ENCODE measurements at places on chromosomes 4 and X.

- DNase-seq = no peak
Measured at GRCh38 chr4:26032142-26032541, 118.1 kb downstream of the SMIM20 start.

DNA sequence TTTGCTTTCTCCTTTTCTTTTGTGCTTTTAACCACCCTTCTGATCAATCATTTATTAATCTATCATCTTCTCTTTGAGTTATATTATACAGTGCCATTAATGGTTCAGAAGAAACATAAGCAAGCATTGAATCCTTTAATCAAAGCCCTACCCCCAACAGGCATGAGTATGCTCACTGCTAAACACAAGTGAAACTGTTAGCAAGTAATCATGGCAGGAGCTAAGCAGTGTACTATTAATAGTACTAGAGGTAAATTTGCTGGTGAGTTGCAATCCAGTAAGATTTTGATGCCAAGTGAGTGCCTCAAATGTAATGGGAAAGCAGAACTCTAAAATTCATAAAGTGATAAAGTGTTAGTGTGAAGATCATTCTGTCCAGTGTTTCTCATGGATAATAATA is 57.2 kb downstream of the FNIP2 start:
- no peak for DNase-seq

DNA sequence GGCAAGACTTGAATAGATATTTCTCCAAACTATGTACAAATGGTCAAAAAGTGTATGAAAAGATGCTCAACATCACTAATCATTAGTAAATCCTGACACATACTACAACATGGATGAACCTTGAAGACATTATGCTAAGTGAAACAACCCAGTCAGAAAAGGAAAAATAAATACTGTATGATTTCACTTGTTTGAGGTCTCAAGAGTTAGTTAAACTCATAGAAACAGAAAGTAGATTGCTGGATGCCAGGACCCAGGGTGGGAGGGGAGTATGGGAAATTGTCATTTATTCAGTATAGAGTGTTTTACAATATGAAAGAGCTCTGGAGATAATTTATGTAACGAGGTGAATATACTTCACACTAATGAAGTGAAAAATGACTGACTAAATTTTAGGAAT is 32.4 kb downstream of the PRMT9 start:
- no peak for DNase-seq

- no peak for DNase-seq
Measured at GRCh38 chr4:6963139-6963611, 53.5 kb downstream of the TBC1D14 start.

DNA sequence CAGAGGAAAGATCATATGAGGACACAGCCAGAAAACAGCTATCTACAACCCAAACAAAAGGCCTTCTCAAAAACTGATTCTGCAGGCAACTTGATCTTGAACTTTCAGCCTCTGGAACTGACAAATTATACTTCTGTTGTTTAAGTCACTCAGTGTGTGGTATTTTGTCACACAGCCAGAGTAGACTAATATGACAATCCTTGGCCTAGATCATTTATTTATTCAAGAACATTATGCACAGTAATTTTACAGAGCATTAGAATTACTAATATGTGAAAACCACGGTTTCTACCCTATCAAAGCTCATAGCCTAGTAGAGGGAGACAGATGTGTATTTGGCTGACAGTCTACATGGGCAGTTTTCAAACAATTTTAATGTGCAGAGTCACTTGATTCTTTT is 167.8 kb upstream of the PCDH18 start:
- no peak for DNase-seq

DNA sequence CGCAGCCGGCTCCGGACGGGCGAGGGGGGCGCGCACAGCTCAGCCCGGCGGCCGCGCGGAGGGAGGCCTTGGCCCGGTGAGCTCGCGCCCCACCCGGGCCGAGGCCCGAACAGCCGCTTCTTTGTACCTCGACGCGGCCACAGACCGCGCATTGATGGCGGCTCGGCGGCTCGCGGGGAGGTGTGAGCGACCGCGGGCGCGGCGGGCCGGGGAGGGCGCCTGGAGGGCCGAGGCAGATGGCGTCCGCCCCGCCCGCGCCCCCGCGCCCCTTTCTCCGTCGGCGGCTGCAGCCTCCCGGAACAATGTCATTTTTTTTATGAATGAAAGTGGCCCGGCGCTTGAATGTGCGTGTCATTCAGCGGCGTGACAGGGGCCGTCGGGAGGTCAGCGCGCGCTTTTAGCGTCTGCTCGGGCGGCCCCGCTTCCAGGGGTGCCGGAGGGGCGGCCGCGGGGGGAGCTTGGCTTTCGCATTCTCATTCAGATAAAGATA is 1.8 kb downstream of the FGFR3 start:
- DNase-seq = peak; percentile 68

DNA sequence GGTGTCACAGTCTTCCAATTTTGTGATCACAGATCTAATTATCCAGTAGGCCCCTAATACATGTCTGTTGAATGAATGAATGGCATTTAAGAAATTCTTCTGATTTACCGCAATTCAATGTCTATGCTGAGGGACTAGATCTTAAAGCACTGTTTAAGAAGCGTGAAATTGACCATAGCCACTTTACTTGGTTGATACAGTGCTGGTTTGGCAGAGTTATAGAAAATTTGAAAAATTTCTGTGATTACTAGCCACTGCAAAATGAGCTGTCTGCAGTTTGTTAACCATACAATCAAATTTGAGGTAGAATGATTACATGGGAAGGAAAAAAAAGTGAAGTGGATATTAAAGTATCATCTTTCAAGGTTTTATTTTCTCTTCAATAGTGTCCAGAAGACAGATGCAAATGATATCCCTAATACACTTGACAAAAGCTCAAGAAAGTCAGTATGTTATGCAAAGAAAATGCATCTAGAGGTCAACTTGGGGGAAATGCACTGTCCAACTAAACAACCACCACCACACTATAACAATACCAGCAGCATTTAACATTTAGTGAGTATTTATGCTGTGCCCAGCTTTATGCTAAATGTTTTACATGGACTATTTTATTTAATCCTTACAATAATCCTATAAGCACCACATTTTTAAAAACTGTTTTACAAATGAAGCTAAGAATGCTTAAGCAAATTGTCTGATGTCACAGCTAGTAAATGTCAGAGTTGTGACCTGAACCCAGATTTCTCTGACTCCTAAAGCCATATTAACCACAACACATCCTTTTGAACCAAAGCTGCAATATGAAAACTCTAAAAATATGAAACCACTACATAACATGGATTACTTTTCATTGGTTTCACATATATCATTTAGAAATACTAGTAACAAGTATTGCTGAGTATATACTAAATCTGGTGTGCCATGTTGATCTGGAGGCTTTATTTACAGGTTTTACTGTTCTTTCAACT is 217.9 kb upstream of the MAB21L2 start:
- DNase-seq = no peak

GRCh38 chr4:96073461-96073860 is 233.6 kb downstream of the PDHA2 start:
- DNase-seq = no peak

GRCh38 chr4:128287141-128287870 is at the start of gene PGRMC2:
Gene PGRMC2 (minus strand): TSS chr4:128287813. CDS start chr4:128287790, 23 bp downstream.
- peak; percentile 61 for DNase-seq

DNA sequence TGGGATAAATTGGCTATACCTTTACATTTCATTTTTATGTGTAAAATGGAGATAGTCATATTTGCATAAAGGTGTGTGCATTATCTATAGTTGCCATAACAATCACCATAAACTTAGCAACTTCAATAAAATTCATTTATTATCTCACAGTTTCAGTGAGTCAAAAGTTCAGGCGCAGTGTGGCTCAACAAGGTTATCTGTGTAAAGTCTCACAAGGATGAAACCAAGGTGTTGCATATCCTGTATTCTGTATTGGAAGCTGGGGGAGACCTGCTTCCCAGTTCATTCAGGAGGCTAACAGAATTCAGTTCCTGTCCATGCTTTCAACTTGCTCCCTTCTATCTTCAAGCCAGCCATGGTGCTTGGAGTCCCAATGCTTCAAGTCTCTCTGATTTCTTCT is 169.5 kb downstream of the KCTD8 start:
- no peak for DNase-seq

DNA sequence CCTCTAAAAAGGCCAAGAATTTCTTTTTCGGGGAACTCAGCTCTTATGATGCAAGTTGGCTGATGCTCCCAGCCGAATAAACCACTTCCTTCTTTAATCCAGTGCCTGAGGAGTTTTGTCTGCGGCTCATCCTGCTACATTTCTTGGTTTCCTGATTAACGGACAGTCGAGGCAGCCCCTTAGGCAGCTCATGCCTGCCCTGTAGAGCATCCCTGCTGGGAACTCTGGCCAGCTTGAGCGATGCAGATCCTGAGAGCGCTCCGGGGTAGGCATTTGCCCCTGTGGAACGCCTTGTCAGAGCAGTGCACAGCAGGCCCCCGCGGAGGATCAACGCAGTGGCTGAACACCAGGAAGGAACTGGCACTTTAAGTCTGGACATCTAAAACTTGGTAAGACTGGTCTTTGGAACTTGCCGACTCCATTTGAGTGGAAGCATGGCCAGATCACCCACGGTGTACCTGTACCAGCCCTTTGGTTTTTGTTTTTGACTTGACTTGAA is 3.1 kb downstream of the CT45A10 start:
- no peak for DNase-seq

- DNase-seq = no peak
Measured at GRCh38 chrX:119155416-119156035, 27.9 kb upstream of the KIAA1210 start.

GRCh38 chrX:8033175-8033574 is 106.0 kb upstream of the PNPLA4 start:
- no peak for DNase-seq

DNA sequence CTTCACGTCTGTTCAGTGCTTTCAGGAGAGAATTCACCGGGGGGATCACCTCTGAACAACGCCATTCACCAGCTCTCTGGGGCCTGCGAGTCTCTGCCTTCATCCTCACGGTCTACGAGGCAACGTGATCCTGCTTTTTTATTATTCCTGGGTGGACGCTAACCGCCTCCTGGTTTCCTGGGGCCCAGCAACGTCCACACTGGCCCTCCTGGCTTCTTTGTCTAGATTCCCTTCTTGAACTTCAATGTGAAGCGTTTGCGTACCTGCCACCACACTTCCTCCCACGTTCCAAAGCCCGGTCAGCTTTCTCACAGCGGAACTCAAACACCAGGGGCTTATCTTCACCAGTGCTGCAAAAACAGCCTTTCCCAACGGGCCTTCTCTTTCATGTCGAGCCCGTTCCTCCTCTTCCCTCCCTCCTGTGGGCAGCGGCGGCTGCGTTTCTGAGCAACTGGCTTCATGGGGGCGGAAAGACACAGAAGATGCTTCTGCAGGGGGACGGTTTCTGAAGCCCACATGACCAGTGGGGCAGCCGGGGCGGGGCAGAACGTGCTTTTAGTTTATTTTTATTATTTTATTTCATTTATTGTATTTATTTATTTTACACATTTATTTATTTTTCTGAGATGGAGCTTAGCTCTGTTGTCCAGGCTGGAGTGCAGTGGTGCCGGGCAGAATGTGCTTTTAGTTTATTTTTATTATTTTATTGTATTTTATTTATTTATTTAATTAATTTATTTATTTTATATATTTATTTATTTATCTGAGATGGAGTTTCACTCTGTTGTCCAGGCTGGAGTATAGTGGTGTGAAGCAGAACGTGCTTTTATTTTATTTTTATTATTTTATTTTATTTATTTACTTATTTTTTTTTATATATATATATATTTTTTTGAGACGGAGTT is 64.6 kb downstream of the CRLF2 start:
- no peak for DNase-seq

DNA sequence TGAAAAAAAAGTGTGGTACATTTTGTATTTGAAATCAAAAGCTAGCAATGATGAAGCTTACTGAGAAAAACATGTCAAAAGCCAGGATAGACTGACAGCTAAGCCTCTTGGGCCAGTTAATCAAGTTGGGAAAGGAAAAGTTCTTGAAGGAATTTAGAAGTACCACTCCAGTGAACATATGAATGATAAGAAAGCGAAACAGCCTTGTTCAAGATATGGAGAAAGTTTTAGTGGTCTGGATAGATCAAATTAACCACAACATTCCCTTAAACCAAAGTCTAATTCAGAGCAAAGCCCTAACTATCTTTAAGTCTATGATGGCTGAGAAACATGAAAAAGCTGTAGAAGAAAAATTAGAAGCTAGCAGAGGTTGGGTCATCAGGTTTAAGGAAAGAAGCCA is 268.3 kb downstream of the PDHA2 start:
- DNase-seq = no peak

DNA sequence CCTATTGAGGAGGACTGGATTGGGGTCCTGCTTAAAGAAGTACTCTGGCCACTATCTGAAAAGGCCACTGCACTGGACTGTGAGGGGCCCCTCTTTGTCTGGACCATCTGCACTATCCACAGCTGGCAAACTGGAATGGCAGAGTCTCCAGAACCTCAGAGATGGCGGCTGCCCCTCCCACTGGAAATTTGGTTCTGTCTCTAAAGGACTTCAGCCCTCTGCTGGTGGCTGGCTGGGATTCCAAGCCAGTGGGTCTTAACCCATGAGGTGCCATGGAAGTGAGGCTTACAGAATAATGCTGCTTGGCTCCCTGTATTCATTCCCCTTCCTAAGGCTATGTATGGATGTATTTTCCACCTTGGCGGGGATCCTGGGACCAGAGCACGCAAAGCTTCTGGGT is 41.6 kb upstream of the CYLC1 start:
- no peak for DNase-seq

GRCh38 chrX:23304881-23305280 is 29.8 kb upstream of the PTCHD1 start:
- no peak for DNase-seq

- DNase-seq = no peak
Measured at GRCh38 chr4:82213485-82214417, 160.0 kb downstream of the HNRNPD start.

DNA sequence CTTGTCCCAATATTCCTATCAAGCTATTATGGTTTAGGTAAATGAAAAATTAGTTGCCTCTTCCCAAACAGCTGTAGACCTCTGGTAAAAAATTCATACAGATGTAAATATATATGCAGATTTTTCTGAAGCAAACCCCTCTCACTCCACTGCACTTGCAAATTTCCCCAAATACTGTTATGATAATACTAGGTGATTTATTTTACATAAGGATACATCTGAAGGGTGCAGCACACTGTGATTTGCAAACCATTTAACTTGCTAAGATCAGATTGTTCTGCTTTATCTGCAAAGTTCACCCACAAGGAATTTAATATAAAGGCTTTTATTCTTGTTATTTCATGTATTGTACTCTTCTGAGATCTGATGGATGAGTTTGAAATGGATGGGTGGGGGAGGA is 177.0 kb downstream of the GPAT3 start:
- no peak for DNase-seq
